ENCODE measurements at places on chromosomes 4 and X.

GRCh38 chrX:132692066-132692465, 203.2 kb upstream of the MBNL3 start:
- DNase-seq = no peak

DNA sequence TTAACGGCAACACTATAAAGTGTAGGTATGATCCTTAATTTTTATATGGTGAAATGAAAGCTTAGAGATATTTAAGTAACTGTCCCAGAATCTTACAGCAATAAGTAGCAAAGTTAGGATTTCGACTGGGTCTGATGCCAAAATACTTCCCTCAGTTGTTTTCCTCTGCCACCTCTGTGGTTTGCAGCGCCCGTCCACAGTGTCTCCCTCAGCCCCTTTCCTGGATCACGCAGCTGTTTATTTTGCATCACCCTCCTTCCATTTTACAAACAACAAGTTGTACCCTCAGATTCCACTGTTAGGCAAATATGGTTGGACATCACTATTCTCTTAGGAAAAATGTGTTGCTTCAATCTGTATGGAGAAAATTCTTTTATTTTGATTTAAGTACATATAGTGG, 56.1 kb downstream of the RAPGEF2 start:
- DNase-seq = no peak

DNA sequence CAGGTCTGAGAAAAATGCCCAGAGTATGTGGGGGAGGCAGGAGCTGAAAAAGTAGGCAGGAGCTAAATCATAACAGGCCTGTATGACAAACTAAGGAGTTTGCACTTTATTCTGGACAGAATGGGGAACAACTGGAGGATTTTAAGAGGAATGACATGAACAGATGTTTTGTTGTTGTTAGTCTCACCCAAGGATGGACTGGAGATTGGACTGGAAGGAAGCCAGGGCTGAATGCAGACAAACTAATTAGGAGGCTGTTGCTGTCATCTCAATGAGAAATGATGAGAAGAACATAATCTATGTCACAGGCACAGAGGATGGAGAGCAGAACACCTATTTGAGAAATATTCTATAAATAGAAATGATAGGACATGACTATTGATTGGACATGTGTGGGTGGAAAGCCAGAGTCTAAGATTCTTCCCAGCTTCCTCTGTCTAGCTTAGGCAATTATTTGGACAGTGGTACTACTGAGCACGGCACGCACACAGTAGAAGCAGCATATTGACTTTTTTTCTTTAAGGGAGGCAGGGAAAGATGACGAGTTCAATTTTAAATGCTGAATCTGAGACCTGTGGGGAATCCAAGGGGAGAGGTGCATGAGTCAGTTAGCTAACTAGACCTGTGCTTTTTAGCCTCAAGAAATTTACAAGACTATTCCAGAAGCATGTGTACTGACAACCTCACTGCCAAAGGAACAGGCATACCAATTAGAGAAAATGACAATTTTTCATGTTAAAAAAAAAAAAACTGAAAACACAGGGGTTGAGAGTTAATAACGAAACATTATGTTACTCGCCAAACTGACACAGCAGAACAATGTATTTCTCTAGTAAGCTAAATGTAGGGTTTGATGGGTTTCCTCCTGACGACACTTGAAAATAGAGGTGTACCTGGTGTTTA, 963 bp upstream of the USO1 start:
- DNase-seq = no peak

DNA sequence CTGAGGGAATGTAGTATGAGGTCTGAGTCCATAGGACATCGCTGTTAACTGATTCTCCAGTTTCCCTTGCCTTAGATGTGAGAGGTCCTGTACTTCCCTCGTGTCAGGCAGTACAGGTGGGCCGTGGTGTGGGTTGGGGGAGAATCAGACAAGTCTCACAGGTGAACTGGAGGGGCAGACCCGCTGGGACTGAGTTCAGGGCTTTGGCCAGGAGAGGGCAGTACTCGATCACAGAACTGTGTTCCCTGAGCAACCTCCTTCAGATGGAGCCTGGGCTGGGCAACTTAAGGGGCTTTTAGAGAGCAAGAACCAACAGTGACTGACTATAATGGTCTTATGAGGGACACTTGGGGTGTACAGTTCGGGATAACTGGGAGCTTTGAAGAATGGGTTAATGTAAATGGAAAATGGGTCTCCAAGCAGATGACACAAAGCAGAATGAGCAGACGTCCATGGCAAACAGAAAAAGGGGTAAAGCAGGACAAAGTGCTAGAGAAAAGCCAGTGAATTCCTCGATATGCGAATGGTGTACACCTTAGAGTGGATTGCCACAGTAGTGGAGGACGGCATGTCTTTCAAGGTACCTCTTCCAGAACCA, 83.6 kb downstream of the CCNG2 start:
- no peak for DNase-seq

GRCh38 chr4:87555773-87556619, 26.8 kb upstream of the SPARCL1 start:
- DNase-seq = no peak

DNA sequence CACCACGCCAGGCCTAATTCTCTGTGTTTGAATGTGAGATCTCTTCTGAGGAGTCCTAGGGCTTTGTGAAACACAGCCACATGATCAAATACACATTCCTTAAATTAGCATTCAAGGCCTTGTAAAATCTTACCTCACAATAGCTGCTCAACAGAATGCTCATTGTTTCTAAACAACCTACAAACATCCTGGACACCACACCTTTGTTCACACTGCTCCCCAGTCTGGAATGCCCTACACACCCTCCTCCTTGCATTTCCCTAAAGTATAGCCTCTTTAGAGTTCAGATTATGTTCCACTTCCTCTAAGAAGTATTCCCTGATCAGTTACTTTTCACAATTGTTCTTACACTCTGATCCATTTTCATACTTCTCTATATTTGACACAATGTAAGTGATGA, 110.6 kb downstream of the AGTR2 start:
- DNase-seq = no peak

GRCh38 chrX:50988649-50989048, 78.1 kb downstream of the BMP15 start:
- DNase-seq = no peak

DNA sequence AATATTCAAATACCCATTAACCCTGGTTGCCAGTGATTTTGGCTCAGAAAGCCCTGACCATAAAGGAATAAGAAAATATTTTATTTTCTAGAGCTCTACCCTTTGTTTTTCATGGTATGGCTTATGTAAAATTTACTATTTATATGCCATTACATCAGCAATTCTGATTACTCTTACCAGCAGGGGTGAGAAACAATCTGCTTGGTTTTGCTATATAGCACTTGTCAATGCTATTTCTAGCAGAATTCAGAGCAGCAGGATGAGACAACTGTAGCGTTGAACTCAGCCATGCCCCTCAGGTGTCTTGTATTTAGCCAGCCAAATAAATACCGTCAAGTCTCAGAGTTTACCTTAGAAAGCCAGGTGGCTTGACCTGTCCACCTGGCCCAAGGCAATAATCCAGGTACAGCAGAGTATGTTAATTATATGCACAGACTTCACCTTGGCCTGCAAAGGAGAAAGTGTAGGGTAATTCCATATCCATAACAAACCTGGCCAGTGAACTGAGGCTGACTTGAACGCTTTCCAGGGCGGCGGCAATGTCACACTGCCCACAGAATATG, 1303.5 kb downstream of the RAPGEF2 start:
- no peak for DNase-seq

- DNase-seq = no peak
Measured at GRCh38 chr4:27666943-27667342, 806.3 kb downstream of the STIM2 start.

DNA sequence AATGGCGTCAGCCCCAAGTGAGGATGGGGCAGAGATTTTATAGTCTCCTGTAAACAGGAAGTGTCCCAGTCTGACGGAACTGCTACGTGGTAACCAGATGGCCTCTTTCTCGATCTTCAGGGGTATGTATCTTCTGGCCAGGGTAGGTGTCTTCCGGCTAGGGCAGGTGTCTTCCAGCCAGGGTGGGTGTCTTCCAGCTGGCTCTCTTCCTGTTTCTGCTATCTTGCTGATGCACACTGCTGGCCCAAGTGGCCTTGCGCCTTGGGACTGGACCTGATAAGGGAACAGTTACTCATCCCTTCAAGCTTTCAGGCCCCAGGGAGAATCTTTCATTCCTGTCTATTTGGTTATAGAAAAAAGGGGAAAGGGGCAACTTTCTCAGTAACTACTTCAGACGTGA, 178.7 kb upstream of the MAGEE2 start:
- DNase-seq = no peak

- DNase-seq = no peak
Measured at GRCh38 chr4:124483048-124483906, 229.3 kb downstream of the ANKRD50 start.

- DNase-seq = no peak
Measured at GRCh38 chr4:24252121-24252520, 332.2 kb downstream of the DHX15 start.

GRCh38 chr4:2497324-2497723, 28.4 kb downstream of the RNF4 start:
- no peak for DNase-seq

GRCh38 chr4:24091639-24092233, 201.9 kb upstream of the PPARGC1A start:
- no peak for DNase-seq

DNA sequence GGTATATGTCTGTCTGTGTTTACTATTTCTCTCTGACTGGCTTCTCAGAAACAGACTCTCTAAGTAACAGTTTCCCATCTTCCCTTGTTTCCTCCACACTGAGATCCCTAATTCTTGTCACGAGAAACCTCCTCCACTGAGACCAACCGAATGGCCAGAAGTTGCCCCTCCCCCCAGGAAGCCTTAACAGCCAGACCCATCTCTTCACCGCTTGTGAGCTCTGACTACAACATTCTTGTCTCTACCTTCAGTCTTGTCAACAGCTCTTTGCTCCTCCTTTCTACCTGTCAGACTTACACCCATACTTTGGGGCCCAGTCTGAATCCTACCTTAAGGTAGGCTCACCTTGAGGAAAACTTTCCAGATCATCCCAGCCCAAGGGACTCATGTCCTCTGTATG, 90.8 kb downstream of the NHSL2 start:
- no peak for DNase-seq

- no peak for DNase-seq
Measured at GRCh38 chrX:119266364-119266995, 30.4 kb downstream of the PGRMC1 start.

DNA sequence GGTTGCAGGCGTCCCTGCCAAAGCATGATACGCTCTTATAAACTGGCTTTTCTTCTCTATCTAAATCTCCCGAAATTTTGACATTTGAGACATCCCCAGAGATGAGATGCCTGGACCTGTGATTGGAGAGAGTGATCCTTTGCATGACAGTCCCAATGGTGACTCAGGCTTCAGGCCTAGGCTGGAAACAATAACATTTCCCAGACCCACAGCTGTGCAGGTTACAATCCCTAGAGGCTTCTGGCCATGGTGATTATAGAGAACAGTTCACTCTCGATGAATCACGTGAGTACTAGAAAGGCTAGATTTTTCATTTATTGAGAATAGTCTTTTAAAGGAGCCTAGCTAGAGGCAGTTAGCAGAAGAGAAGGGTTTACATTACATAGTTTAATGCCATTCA, 75.9 kb downstream of the SPATA18 start:
- DNase-seq = no peak

- DNase-seq = no peak
Measured at GRCh38 chr4:187799735-187800134, 195.8 kb upstream of the ZFP42 start.

DNA sequence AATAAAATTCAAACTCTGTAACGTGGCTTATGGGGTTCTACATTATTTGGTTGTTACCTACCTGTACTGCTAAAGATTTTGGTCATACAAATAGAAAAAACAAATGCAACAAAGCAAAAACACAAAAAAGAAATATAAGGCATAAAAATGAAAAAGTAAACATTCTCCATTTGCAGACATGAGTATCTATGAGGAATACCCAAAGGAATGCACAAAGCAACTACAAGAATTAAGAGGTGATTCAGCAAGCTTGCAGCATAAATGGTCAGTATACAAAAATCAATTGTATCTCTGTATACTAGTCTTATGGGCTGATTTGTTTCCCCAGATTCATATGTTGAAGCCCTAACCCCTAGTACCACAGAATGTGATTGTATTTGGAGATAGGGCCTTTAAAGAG, 3.6 kb upstream of the PDE5A start:
- no peak for DNase-seq

GRCh38 chr4:175190654-175191053, 272.5 kb downstream of the ADAM29 start:
- no peak for DNase-seq

DNA sequence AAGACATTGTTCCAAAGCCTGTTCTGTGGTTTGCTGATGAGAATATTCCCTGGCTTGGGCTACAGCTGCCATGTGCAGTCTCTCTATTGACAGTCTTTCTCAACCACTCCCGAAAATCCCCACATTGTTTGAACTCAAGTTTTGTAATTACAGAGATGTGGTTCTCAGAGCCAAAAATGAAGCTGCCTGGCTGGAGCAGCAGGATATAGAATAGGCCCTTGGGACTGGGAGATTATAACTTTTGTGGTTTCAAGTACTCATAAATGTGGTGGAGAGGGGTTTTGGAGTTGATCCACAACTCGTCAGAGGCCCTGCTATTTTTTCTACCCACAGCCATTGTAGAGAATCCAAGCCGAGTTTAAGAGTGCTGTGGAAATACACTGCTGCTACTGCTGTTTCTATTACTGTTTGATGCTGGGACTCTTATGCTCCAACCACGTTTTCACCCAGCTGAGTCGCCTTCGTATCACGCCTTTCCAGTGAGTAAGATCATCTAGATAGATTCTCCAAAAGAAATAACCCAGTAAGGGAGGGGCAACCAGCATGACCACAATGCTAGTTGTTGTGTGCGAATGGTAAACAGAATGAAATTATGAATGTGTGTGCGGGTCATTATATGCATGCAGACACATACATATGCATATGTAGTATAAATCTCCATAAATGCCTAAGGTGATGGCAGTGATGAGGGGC, 57.1 kb upstream of the ATXN3L start:
- DNase-seq = no peak

- no peak for DNase-seq
Measured at GRCh38 chr4:81635739-81636138, 164.0 kb upstream of the RASGEF1B start.

DNA sequence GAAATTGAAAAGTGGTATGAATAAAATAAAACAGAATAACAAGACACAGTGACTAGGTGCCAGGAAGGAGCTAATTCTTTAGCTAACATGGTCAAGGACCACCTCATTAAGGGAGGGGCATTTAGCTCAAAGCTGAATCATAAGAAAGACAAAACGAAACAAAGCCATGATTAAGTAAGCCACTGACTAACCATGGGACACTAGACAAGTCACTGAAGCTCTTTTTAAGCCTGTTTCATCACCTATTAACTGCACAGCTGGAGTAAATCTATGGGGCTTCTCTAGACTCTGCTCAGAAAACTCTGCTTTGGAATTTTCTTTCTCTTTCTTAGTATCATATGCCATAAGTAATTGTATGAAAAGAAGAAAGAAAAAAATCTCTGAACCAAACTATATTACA, 49.8 kb upstream of the C1QTNF7 start:
- DNase-seq = no peak

- no peak for DNase-seq
Measured at GRCh38 chr4:163958751-163959150, 464.3 kb downstream of the TMA16 start.
